ENCODE measurements at places on chromosomes 1 and 21.

DNA sequence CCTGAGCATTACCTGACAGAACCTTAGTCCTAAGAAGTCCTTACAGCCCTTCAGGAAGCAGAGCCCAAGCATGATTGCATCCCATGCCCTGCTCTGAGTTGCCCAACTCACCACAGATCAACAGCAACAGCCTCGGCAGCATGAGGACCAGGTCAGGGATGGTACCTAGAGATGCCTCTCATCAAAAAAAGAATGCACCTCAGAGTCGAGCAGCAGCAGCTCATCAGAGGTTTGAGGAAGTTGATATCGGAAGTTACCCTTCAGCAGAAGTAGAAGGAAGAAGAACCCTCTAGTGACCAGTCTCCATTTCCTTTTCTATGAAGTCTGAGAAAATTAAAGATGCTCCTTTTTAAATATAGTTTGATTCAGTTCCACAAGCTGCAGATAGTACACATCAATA is at the start of gene FCRL1:
TSS of gene FCRL1 (minus strand) at position 225 of the 400 bp plus-strand sequence. CDS start at position 142, 83 bp downstream.
- DNase-seq: no peak

DNA sequence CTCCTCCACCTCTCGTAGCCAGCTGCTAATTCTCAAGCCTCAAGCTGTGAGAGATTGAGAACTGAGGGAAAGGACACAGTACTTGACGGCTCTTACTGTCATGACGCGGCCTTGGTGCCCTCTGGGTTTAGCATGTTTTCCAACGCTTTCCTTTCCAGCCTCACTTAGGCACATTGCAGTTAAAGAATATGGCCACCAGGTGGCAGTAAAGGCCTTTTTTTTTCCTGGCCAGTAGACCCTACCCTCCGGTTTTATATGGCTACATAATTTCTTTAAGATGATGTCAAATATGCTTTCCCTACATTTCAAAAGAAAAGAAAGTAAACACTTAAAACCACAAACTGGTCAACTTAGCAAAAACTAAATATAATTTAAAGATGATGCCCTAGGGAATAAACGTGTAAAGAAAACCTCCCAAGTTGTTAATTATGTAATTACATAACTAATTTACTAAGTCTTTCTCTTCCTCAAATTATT is 56.8 kb upstream of the PRDX6 start:
- no peak for DNase-seq

GRCh38 chr21:44426663-44427191 is 28.6 kb upstream of the LRRC3 start:
- no peak for DNase-seq

- no peak for DNase-seq
Measured at GRCh38 chr21:42251654-42252324, 32.8 kb downstream of the ABCG1 start.

DNA sequence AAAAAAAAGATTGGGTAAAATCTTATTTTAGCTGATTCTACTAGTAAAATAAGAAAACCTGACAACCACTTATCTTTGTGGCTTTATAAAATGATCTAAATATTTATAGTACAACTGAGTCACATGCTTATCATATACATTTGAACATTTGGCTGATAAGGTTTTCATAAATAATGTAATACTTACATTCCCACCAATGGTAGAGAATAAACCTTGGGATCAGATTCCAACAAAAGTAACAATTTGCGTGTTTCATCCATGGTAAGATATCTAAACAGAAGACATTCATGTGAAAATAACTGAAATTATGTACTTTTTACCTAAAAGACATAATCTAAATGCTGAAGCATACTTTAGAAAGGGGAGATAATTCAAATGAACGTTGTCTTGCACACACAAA is 18.4 kb downstream of the STIL start:
- DNase-seq: no peak

DNA sequence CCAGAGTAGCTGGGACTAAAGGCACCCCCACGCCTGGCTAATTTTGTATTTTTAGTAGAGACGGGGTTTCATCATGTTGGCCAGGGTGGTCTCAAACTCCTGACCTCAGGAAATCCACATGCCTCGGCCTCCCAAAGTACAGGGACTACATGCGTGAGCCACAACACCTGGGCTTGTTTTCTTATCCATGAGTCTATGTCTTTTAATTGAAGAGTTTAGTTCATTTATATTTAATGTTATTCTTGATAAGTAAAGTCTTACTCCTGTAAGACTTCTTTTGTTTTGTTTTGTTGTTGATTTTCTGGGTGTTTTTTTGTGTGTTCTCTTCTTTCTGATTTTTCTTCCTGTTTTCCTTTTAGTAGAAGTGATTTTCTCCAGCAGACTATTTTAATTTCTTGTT is 621.0 kb downstream of the LTN1 start:
- DNase-seq: no peak

All from GM10248 (cell line).